ENCODE measurements at places on chromosomes 6 and 20.
A peak's percentile ranks its signal among the peaks of the same experiment; 100 is the strongest.

DNA sequence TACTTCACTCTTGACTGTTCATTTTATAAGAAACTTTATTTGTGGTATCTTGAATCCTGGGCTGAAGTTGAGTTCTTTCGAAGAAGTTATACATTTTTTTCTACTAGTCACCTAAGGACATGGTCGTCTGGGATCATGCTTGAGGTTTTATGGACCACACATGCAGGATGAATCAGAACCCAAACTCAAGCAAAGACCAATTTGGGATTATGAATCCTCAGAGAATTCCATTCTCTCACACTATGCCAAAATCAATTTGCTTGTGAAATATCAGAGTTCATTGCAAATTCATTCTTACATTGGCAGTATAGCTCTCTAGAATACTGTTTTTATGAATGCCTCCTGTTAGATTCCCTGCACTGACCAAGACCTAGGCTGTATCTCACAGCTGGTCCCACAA is 114.3 kb upstream of the HDAC2 start:
- DNase-seq = no peak

GRCh38 chr20:62980380-62980960 is 26.3 kb downstream of the BHLHE23 start:
- DNase-seq = no peak

GRCh38 chr6:169618526-169619490 is 83.0 kb downstream of the WDR27 start:
- no peak for DNase-seq

DNA sequence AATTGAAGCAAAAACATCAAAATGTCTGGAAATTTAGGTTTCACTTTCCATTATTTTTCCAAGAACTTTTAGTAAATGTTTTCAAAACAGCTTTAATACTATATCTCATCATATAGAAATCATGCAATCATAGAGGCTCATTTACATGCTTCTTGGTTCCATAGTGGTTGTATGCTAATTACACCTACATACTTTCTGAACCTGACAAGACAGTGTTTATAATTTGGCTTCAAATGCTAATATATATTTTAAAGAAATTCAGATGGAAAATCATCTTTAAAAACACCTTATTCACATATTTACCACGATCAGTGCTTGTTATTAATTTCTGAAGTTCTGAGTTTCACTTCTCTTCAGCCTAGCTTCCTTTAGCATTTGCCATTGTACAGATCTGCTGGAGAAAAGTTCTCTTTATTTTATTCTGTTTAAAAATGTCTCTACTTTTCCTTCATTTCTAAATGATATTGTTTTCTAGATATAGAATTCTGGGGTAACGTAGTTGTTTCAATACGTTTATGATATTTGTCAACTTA is 89.9 kb downstream of the PLCB1 start:
- no peak for DNase-seq

- DNase-seq = peak; percentile 69
Observed at GRCh38 chr6:56851074-56851473, 103.8 kb upstream of the BEND6 start.

GRCh38 chr6:168535711-168536110 is 94.7 kb downstream of the SMOC2 start:
- DNase-seq = no peak

DNA sequence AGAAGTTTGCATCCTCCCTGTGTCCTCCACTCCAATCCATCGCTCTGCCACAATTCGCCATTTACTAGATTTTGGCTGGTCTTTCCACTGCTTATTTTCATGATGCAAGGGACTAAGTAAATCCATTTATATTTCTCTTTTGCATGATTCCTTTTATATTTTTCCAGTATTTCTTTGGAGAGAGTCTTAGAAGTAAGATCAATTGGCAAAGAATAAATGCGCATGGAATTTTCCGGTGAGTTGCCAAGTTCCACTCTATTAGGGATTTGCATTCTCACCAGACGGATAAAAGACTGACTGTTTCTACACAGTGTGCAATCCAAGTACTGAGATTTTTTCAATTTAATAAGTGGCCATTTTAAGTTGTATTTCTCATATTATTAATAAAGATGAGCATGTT is 91.7 kb upstream of the PHACTR3 start:
- DNase-seq = no peak

- DNase-seq = peak; percentile 51
Observed at GRCh38 chr6:164151161-164152120, 736.9 kb downstream of the QKI start.

DNA sequence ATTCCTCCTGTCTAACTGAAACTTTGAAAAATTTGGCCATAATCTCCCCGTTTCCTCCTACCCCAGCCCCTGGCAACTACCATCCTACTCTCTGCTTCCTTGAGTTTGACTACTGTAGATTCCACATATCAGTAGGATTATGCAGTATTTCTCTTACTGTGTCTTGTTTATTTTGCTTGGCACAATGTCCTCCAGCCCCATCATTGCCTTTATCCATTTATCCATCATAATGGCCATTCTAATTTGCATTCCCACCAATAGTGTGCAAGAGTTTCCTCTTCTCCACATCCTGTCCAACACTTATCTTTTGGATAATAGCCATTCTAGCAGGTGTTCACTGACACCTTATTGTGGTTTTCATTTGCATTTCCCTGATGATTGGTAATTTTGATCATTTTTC is 202.3 kb downstream of the THBS2 start:
- DNase-seq = no peak

DNA sequence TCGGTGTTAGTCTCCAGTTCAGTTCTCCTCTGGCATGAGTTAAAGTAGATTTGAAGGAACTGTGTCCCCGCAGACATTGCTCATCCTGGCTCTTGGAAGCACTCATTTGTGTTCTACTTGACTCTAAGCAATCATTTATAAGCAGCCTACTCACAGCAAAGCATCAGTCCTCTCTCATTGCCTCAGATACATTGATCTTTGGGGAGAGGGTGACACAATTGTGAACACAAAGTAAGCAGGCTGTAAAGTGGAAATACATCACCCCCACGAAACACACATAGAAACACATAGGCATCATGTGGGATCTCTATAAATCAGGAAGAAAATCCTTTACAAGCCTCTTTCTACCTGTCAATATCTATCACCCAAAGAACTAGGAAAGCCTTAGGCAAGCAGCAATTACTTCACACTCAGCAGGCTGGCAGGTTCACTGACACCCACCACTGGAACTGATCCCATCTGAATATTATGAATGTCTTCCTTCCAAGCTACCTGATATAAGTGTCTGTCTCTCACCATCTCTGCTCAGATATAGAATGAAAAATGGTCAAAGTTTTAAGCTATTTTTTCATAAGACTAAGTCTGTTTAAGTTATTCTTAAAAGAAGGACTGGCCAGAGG is 675.8 kb downstream of the HACE1 start:
- no peak for DNase-seq

- no peak for DNase-seq
Observed at GRCh38 chr6:92337571-92337970, 1081.8 kb downstream of the EPHA7 start.

DNA sequence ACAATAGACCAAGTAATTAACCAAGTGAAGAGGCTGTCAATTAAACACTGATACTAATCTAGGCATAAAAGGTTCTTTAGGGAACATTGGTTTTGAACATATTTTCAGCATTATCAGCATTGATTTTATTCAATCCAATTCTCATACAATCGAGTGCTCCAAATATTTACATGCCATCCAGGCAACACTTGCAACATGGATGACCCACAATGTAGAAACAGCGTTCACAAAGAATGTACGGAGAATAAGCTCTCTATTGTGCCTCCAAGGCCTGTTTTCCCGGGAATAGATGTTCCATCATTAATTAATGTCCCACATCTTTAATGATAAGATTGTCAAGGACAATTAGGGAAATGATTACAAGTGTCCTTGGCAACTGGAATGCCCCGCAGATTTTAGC is 117.4 kb downstream of the RFX6 start:
- no peak for DNase-seq

GRCh38 chr6:148112851-148113319 is 229.8 kb upstream of the SASH1 start:
- no peak for DNase-seq

GRCh38 chr6:16473908-16474771 is 235.8 kb downstream of the GMPR start:
- DNase-seq = no peak

GRCh38 chr6:112984899-112985298 is 637.8 kb downstream of the RFPL4B start:
- no peak for DNase-seq

DNA sequence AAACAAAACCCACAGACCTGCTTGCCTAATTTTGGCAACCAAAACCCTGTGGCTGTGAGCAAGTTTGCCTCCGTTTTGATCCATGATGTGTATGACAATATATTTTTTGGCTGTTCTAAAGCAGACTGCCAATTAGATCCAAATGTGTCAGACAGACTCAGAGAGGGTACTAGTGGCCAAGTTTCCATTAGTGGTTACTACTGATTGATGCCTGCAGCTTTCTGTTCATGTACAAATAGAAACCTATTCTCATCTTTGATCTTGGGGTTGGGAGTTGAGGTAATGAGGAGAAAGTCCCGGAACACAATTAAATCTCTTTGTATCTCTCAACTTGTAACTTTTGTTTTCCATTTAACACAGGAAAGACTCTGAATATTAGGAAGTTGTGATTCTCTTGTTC is 100.9 kb downstream of the RNF144B start:
- no peak for DNase-seq

- no peak for DNase-seq
Observed at GRCh38 chr20:33091693-33092092, 12.2 kb downstream of the BPIFB4 start.

GRCh38 chr6:120584111-120584760 is 750.0 kb downstream of the TBC1D32 start:
- no peak for DNase-seq

- no peak for DNase-seq
Observed at GRCh38 chr6:117938311-117938995, 31.4 kb downstream of the SLC35F1 start.

GRCh38 chr6:165634101-165634880 is 28.8 kb downstream of the PDE10A start:
- no peak for DNase-seq

DNA sequence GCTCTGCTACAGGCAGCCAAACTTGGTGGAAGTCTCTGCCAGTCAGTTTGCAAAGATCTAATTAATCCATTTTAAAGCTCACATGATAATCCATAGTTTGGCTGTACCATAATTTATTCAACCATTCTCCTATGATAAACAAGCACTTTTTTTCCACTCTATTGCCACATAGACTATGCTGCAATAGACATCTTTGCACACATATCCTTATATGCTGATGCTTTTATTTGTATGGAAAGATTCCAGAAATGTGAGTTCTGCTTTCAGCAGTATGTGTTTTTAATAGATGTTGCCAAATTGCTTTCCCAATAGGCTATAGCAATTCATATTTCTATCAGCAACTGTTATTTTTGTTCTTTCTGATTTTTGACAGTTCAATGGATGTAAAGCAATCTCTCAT is 628.0 kb downstream of the KIF16B start:
- no peak for DNase-seq

DNA sequence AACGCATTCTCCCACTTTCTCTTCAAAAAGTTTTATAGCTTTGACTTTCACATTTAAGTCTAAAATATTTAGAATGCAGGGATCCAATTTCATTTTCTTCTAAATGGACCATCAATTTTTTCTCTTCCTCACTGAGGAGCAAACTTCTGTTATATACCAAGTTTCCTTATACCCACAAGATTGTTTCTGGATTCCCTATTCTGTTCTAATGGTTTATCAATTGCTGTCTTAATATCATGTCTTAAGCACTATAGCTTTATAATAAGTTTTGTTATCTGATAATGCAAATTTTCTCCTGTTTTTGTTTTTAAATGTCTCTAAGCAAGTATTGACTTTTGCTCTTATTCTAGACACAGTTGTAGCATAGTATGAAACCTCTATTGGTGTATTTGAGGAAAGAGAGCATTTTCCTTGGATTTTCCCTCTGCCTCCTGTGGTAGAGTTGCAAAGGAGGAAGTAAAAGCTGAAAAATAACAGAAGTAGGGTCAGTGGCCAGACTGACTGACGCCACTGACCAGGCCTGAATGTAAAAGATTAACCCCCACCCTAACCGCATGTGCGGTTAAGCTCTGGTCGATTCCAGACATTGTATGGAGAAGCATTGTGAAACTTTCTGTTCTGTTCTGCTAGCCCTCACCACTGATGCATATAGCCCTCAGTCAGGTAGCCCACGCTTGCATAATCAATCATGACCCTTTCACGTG is 40.3 kb downstream of the GPX5 start:
- DNase-seq = no peak

GRCh38 chr20:22921595-22922421 is 113.3 kb upstream of the SSTR4 start:
- DNase-seq = no peak

- DNase-seq = no peak
Observed at GRCh38 chr6:160789263-160790027, 87.4 kb downstream of the PLG start.

DNA sequence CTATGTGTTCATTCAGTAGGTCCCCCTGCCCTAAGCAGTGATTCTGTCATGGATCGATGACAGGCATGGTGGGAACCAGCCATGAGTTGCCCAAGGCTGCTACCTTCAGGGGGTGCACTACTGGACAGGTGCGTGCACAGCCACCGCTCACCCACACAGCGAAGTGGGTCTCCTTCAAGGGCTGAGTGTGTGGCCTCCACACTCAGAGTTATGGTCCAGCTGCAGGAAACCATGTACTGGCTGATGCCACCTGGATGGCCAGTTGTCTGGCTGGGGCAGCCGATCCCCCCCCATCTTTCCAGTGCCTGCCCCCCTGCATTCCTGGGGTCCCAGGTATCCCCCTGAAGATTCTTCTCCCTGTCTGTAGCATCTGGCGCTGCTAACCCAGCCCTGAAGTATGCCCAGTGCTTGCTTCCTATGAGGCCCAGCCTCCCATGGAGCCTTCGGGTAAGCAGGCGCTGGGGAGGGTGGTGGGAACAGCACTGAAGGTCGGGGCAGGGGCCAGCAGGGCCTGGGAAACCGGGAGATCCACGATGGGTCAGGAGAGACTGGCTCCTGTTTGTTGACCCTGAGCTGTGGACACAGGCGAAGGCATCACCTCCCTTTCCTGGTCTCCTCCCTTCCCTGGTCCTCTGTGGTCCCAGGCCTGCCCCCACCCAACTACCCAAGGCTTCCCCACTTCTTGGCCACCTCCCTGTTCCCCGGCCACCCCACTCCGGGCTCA is 106.0 kb downstream of the VEGFA start:
- no peak for DNase-seq

DNA sequence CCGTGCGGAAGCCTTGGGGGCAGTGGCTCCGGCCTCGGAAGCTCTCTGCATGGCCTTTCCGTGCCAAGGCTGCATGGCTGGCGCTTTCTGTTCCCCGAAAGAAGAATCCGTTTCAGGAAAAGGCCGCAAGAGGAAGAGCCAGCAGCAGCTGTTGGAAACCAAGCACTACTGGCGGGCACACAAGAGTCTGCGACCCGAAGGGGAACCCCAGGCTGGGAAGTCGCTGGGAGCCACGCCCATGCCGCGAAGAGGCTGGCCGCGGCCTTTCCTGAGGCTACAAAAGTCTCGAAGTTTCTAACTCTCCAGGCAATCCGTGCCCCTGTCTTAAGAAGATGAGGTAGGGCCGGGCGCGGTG is at the start of gene CGAS:
CGAS (minus strand) TSS at position 191 of the 355 bp plus-strand sequence; CDS start at position 75, 116 bp downstream.
- peak; percentile 13 for DNase-seq

GRCh38 chr20:57628047-57628961 is 8.1 kb upstream of the ZBP1 start:
- DNase-seq = no peak

GRCh38 chr20:43565758-43566104 is 6.9 kb downstream of the SGK2 start:
- DNase-seq = no peak

Measured in amygdala (tissue), 56 donors.